T-cell (primary cell): ENCODE measurements at places on chromosomes 7 and 10.

GRCh38 chr10:52644373-52645186, 128.0 kb downstream of the MBL2 start:
- DNase-seq, result no peak

- no peak for DNase-seq
Measured at GRCh38 chr7:113292105-113292504, 173.8 kb upstream of the SMIM30 start.

GRCh38 chr10:133032231-133032630, 55.5 kb upstream of the ADGRA1 start:
- DNase-seq, result no peak

- no peak for DNase-seq
Measured at GRCh38 chr10:120460776-120461175, 3.7 kb downstream of the PLPP4 start.

DNA sequence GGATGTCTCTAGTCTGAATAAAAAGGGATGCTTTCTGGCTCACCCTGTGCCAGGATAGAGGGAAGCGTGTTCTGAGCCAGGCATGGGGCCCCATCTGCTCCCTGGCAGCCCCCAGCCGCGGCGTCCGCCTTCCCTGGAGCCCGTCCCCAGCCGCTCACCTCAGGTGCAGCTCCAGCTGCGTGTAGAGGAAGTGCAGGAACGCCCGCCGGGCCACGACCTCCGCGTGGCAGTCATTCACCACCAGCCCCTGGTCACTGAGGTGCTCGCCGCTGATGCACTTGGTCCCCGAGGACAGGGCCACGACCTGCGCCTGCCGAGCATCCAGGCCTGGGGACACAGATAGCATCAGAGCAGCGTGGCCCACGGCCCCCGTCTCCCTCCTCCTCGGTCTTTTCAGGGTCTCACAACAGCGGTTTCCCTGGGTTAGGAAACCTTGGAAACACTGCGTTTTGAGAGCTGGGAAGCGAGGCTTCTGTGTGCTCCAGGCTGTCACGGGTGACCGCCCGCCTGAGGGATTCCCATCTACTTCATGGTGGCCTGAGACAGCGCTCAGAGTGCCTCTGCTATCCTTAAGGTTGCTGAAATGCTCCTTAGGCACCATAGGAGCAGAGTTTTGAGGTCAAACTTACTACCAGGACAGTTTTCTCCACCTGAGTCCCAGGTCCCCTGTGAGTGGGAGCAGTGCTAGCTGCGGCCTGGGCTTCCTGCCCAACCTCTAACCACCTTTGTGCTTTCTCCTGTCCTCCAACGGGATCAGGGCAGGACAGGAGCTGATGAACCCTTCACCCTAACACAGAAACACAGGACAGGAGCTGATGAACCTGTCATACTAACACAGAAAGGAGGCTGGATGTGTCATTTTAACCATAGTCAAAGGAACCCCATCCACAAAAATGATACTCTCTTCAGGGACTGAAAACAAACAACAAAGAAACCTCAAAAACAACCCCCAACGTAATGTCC, 186.1 kb downstream of the WDR37 start:
- no peak for DNase-seq

- no peak for DNase-seq
Measured at GRCh38 chr10:44043646-44044375, 341.1 kb downstream of the CXCL12 start.

GRCh38 chr10:96482815-96483588, 30.7 kb downstream of the TLL2 start:
- DNase-seq, result no peak

GRCh38 chr7:6576024-6576866, 1.0 kb upstream of the ZDHHC4 start:
- DNase-seq, result no peak

DNA sequence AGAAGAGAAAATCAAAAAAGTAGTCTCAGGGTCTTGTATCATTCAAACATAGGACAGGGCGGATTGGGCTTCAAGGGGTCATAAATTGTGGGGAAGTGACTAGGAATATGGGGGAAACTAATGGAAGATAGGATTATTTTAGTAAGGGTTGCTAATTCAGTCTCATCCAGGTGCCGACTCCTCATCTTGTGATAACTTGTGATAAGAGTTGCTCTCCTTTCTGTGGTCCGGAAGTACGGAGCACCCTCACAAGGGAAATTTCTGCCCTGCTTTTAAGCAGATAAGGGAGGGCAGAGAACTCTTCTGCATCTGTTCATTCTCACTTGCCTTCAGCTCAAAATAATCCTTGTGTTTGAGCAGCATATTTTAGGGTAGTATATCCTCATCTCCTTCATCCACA, 436.4 kb upstream of the LRGUK start:
- no peak for DNase-seq

DNA sequence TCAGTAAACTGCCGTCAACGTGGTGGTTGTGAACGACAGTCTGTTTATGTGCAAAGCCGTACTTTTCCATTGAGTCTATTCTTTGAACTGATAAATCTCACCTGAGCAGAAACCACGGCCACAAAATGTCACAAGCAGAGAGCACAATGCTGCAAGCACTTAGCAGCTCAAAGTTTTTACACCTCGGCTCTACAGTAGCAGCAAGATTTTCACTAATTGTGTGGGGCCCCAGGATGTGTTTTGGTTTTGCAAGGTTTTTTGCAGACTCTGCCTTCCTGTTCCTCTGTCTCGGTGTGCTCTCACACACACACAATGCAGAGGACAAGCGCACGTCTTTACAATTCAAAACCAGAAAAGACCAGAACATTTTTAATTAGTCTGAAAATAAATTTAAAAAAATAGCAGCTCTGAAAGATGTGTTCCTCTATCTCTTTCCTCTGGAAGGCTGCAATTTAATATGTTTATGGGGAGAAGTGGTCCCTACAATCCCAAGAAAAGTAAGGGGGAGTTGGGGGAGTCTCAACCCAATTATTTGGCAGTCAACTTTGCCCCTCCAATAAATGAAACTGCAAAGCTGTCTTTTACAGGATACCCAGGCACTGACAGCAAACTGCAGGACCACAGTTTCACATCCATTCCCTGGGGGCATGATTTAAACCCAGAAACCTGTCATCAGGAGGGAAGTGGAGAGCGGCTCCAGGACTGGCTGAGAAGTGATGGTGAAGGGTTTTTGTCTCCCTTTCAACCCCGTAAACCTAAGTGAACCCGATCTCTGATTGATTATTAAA, 73.8 kb upstream of the SFMBT2 start:
- DNase-seq, result peak; percentile 60

DNA sequence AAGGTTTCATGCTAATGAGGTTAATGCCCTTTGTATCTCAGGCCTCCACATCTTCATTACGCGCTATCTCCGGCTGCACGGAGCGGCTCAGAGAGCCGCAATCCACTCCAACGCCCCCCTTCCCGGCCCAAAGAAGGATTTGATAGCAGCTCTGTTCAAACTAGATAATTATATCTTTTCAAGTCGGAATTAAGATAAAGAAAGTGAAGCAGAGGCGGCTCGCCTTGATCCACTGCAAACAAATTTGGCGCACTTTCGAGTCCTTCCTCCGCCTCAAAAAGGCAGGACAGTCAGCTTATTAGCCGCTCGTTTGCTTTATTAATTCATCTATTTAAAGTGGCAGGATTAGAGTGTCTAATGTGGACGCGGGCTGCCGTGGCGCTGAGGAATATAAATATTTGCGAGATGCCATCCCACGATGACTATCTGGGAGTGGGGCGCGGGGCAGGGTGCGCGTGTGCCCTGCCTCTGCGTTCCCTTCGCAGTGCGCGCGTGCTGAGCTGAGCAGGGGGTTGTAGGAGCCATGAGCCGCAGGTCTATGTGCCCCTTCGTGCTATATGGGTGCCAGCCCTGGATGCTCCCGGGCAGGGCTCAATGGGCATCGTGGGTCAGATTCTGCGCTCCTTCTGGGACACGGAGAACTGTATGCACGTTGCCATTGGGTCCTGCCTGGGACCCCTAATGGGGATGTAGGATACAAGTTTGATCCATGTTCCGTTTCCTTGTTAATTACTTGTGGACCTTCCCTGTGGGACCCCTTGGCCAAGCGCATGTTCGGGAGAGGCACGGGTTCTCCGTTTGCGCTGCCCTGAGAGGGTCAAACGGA, 9.0 kb downstream of the EMX2 start:
- DNase-seq, result no peak

DNA sequence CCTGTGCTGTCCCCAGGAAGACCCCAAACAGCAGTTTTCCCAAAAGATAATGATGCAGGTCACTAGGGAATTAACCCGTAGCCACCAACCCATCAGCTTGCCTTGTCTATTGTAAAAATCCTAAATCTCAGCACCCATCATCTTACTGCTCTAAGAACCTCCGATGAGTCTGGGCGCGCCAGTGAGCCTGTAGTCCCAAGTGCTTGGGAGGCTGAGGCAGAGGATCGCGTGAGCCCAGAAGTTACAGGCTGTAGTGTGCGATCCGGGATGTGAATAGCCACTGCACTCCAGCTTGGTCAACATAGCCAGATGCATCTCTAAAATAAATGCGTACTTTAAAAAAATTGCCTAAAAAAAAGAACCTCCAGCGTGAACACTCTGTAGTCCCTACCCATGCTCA, 951 bp downstream of the AS3MT start:
- DNase-seq, result no peak

- no peak for DNase-seq
Measured at GRCh38 chr7:69903410-69903809, 305.1 kb downstream of the AUTS2 start.

DNA sequence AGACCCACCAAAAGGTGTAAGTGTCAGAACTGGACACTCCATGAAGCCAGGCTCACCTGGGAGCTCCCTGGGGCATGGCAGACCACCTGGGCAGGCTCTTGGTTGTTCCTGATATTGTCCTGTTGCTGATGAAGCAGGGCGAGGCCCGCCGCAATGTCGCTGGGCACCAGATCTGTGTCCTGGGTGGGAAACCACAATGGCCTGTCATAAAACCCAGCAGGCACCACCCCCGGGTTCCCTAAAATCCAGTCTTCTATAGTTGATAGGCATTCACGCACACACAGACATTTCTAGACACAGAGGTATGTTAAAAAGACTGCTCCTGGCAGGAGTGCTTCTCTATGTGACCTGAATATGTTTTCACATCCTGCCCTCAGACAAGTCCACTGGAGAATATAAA, 15.0 kb downstream of the DAGLB start:
- DNase-seq, result no peak

GRCh38 chr10:113519681-113520115, 33.2 kb upstream of the HABP2 start:
- DNase-seq, result no peak

DNA sequence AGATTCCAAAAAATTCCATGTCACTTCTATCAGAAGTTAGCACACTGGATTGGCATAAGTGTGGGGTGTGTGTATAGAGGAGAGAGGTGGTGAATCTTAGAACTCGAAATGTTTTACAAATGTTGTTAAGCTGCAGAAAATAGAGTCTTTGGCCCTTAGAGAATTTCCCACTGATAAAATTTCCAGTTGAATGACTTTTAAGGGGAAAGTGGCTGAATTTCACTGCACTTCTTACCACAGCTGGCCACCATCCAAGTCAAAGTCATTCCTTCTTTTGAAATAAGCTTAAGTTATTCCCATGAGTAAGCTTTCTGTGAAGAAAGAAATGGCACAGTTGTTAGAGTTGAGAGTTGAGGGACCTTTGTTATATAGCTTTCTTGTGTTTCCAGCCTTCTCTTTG, 13.9 kb downstream of the VCL start:
- DNase-seq, result no peak

DNA sequence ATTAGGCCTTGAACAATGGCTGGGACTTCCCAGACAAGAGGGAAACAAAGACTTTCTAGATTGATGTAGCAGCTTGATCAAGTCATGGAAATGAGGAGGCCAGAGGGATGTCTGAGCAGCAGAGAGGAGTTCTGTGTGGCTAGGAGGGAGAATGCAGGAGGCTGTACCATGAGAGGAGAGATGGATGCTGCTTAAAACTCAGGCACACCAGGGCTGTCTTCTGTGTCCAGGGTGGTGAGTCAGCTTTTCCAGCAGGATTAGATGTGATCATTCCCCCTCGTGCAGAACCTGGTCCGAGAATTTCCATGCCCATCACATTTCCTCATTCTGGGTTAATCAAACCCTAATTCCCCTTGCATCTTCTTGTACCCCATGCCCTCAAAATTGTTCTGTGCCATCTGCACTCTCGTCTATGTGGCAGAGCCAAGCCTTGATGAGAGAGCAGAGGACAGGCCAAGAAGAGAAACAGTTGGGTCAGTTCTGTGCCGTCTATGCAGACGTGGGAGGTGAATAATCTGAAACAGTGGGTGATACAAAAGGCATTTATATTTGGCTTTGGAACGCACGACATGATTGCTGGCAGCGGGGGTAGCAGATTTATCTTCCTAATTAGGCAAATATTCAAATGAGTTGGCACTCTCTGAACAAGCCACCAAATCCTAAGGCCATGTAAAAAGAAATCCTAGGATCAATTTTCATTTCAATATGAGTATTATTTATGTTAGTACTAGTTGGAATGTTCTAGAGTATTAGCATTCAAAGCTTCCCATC, 160.7 kb downstream of the TMEM178B start:
- DNase-seq, result no peak

DNA sequence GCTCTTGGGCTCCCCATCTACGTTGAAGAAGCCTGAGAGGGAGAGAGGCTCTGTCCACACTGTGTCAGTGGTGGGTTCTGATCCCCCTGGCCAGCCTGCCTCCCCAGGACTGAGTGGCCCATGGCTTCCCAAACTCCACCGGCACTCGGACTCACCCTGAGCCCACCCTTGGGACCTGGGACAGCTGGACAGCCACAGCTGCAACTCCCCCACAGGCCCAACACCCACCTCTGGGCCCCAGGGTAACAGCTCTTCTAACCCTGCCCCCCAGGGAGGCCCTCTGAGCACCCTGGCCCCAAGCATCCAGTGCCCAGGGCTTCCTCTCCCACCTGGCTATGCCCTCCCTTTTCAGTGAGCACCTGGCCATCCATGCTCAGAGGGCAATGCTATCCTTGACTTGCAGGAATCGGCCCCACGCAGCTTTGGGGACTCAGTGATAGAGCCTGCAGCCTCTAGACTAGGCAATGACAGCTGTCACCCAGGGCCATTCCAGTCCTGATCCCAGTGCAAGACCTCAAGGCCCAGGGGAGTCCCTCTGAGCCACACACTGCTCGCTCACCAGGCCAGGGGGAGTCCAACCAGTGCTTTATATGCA, 17.9 kb downstream of the OGDHL start:
- no peak for DNase-seq

GRCh38 chr7:143492043-143492471, 14.4 kb downstream of the TAS2R41 start:
- DNase-seq, result no peak

DNA sequence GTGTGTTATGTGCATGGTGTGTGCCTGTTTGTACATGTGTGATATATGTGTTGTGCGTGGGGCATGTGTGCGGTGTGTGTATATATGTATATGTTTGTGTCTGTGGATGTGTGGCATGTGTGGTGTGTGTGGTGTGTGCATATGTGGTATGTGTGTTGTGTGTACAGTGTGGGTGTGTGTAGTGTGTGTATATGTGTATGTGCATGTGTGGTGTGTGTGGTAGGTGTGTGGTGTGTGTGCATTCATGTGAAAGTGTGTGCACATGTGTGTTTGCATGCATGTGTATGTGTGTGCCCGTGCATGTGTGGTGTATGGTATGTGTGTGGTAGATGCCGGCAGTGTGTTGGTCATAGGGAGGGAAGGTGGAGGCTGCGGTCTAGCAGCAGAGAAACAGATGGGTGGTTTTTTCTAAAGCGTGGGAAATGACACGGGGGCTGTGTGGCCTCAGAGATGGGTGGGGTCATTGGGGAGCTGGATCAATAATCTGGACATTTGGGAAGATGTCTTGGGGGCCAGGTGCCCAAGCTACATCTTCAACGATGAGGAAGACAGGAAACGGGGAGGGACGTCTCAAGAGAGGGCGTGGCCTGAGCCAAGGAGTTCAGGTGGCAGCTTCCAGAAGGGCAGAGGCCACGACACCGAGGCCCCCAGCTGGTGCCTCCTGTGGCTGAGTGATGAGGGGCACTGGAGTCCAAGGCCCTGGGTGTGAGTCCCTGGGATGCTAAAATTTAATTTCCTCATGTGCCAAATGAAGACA, 481.3 kb downstream of the DNAJB6 start:
- DNase-seq, result no peak
